ENCODE measurements at places on chromosomes 11 and 22.
A peak's percentile ranks its signal among the peaks of the same experiment; 100 is the strongest.

- no peak for DNase-seq
These were observed 7.0 kb upstream of the SWAP70 start for GRCh38 chr11:9656864-9657263.

DNA sequence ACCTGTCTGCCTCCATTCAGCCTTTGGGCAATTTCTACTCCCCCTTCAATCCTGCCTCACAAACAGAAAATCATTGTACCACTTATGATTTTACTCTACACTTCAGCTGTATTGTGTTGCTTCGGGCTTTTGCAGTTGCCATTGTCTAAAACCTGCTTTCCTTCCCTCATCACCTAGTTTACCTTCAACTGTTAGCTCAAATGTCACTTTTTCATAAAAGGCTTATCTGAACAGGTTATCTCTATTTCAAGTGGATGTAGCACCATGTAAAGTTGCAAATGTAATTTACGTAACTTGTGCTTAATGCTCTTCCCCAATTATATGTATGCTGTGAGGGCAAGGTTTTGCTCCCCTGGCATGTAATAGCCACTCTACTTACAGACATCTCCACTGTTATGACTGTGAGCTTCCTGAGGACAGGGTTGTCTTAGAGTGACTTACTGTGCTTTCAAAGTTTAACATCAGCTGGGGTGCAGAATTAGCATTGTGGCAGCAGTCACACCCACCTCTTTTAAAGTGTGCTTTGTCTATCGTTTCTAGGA, 5.4 kb downstream of the RPS25 start:
- DNase-seq, result no peak

DNA sequence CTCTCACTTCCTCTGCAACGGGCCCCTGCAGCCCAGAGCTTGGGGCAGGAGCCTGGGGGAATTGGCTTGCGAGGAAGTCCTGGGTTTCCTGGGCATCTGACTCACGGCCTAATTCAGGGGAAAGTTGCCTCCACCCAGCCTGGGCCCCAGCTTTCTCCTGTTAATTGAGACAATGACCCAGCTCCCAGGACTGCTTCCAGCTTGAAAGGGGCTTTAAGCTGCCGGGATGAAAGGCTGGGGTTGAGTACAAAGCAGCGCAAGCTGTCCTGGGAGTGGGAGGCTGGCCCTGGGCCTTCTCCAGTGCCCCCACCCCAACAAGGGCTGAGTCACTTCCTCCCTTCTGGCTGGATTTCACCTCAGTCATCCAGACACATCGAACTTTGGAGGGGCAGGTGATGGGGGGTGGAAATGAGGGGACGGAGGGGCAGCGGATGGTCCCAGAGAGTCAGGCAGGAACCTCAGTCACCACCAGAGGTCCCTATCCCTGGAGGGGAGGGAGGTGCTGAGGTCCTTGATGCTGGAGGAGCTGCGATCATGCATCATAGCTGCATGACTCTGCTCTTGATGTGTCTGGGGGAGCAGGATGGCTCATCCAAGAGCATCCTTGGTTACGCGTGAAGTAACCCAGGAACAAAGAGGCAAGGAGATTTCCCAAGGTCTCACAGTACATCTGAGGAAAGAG, 30.1 kb upstream of the OAF start:
- DNase-seq, result peak; percentile 68

DNA sequence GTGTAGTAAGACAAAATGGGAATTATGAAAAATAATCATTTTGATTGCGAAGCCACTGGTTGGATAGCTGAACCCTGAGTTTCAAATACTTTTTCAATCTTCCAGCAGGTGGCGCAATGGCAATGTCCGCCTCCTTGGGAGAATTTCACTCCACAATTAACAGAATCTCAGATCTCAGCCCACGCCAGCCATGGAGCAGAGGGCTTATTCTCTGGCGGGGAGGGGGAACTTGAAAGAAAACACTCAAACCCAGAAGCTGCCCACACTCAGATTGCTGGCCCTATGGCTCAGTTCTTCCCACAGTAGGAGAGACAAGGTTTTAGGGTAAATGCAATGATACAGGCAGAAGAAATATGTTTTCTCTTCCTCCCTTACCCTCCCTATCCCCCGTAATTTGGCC, 38.7 kb upstream of the RCN1 start:
- peak; percentile 53 for DNase-seq

DNA sequence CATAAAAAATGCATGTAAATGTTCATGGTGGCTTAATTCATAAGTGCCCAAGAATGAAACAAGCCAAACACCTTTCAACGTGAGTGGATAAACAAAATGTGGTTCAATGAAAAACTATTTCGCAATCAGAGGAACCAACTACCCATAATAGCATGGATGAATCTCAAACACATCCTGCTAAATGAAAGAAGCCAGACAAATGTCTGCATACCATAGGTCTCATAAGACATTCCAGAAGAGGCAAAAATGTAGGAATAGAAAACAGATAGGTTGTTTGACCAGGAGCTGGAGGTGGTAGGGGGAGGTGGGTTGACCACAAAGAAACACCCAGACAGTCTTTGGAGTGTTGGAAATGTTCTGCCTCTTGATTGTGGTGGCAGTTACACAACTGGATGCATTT, 13.2 kb upstream of the OSBPL5 start:
- DNase-seq, result peak; percentile 63

DNA sequence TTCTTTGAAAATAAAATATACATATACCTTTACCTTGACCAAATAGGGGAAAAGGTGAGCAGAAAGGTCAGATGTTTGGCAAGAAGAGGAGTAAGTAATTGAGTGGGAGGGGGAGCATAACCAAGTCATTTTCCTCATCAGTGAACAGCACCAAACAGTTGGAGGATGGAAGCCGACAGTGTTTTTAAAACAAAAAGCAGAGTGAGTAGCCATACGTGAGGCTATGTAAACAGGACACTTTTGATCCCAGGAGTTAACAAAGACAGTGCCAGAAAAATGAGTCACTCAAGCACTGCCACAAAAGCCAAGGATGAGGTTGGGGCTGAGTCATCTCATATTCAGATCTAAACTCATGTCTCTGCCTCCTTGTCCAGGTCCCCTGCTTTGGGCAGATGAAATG, 734.7 kb downstream of the KCNA4 start:
- peak; percentile 98 for DNase-seq

GRCh38 chr11:118231461-118231860, 6.7 kb upstream of the JAML start:
- no peak for DNase-seq

GRCh38 chr11:32259641-32260081, 168.8 kb downstream of the RCN1 start:
- peak; percentile 90 for DNase-seq

DNA sequence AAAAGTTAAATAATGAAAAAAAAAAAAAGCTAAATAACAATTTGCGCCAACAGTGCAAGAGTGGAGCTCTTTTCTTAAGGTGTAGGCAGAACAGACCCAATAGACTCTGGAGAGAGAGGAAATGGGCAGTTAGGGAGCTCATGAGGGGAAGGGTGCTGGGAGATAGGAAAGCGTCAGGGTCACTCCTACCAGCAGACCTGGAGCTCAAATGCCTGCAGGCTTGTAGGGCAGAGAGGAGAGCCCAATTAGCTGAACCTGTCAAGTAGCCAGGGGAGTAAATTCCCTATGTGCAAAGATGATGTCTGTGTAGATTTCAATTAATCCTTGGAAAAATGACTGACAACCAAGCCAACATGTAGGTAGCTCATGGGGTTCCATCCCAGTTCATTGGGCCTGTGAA, 73.0 kb downstream of the RAB30 start:
- no peak for DNase-seq

- no peak for DNase-seq
These were observed 9.6 kb upstream of the CCDC89 start for GRCh38 chr11:85695546-85695945.

DNA sequence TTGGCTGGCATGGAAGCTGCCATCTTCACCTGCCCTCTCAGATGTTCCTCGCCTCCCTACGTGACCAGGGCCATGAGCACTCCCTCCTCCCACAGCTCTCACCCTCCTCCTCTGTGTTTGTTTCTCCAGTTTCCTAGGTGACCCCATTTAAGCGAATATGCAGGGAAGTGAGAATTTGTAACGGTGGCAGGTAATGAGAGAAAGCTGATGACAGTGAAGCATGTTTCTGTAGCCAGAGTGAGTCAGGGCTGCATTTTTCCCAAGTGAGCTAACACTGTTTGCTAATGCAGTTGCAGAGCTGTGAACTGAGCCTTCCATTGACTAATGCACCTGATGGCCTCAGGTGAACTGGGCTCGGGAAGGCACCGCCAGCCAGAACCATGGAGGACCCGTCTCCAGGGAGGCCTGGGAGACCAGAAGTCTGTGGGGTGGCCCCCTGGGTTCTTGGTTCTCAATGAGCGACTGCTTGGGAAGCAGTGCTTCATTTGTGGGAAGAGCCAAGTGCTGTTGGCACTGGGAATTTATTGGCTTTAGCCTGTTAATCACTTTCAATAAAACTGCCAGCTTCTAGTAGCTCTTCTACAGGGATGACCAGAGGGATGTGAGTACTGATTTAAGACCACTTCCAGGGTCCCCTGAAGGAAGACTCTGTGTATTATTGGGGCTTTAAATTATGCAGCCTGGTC, 64.5 kb downstream of the BARX2 start:
- DNase-seq, result peak; percentile 8

DNA sequence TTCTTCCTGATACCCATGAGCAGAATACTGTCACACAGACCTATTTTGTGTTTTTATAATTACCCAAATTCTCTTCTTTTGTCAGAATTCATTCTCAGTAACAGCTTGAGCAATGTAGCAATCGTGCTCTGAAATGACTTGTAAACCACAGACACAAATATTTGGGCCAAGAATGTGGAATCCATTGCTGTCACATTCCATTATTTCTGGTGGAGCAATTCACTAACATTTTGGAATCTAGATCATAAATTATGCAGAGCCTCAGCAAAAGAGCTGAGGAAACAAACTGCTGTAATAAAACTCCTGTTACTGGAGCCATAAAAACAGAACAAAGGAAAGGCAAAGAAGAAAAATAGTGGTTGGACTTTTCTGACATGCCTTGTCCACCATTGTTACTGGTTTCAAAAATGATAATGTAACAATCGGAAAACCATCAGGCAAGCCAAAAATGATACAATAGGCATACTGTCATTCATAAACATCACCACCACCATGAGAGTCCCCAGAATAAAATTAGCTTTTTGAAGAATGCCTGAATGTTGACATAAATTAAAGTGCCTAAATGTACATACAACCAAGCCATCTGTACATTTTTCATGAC, 223.4 kb upstream of the PITPNB start:
- peak; percentile 95 for DNase-seq

- peak; percentile 49 for DNase-seq
These were observed 36.6 kb downstream of the DCUN1D5 start for GRCh38 chr11:103055221-103055890.

GRCh38 chr22:37569009-37569920, 9.0 kb downstream of the CDC42EP1 start:
- no peak for DNase-seq

DNA sequence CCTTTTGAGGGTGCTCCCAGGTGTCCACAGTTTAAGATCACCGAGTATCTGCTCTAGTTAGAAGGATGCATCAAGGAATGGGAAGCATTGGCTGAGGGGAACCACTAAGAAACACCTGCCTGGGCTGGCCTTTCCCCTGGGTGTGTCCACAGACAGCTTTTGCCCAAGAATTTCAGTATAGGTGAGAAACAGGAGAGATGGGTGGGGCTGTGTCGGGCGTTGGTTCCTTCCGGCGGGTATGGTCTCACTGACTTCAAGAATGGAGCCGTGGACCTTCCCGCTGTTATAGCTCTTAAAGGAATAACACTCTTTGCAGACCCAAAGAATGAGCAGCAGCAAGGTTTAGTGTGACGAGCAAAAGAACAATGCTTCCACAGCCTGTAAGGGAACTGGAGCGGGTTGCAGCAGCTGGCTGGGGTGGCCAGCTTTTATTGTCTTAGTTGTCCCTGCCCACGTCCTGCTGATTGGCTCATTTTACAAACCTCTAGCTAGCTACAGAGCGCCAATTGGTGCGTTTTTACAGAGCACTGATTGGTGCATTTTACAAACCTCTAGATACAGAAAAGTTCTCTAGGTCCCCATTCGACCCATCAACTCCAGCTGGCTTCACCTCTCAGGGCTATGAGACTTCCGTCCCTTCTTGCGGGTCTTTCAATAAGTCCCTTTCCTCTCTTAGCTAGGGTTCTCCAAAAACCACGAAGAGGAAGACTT, 2.4 kb downstream of the FADS1 start:
- DNase-seq, result peak; percentile 55
